ENCODE measurements at places on chromosomes 1 and 21.

GRCh38 chr1:165564561-165564960 is 20.8 kb downstream of the LRRC52 start:
- no peak for DNase-seq

DNA sequence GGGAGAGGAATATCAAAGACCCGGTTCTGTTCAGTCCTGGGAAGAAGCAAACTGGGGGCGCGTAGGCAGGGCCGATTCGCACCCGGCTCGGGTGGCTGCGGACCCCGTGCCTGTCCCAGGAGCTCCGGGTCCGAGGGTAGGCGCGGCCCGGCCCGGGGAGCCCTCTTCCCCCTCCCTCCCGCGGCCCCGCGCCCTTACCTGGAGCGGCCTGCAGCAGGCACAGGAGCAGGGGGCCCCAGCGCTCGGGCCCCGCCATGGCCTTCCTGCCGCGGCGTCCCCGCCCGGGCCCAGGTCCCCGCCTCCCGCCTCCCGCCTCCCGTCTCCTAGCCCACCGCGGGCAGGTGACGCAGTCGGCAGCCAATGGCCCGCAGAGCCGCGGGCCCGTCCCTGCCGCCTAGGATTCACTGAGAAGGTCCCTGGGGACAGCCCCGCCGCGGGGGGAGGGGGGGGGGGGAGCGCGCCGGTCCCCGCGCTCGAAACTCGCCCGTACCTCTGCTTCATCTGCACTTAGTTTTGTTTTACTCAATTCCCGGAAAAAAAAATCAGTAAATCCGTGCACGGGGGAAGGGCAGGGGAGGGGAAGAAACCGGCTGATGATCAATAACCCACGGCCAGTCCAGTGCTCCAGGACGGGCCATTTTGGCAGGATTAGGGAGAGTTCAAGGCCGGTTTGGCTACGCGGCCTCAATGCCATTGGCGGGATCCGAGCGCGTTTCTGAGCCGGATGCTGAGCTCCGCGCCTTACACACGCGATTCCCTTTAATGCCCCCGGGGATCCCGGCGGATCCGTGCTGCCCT is at the start of gene IFNLR1:
IFNLR1 (minus strand) TSS at position 297 of the 798 bp plus-strand sequence; CDS start at position 256, 41 bp downstream.
- no peak for DNase-seq

GRCh38 chr1:2192031-2192995 is 2.3 kb downstream of the FAAP20 start:
- no peak for DNase-seq

- no peak for DNase-seq
Measured at GRCh38 chr1:178258536-178258935, 164.6 kb downstream of the RASAL2 start.

DNA sequence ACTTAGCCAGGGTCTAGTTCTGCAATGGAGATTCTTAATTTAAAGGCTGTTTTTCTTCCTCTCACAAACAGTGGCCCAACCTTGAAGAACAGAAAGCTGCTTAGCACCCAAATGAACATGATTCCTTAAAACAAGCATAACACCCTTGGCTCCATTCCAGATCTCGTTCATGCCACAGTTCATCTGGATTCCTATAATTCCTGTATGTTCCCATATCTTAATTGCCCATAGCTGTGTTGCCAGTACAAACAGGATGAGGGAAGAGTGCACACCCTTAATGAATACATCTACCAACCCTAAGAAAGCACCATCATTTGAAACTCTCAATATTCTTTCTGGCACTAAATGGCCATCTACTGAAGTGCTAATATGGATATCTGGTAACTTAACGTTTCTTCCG is 45.5 kb downstream of the TGFB2 start:
- DNase-seq: no peak

DNA sequence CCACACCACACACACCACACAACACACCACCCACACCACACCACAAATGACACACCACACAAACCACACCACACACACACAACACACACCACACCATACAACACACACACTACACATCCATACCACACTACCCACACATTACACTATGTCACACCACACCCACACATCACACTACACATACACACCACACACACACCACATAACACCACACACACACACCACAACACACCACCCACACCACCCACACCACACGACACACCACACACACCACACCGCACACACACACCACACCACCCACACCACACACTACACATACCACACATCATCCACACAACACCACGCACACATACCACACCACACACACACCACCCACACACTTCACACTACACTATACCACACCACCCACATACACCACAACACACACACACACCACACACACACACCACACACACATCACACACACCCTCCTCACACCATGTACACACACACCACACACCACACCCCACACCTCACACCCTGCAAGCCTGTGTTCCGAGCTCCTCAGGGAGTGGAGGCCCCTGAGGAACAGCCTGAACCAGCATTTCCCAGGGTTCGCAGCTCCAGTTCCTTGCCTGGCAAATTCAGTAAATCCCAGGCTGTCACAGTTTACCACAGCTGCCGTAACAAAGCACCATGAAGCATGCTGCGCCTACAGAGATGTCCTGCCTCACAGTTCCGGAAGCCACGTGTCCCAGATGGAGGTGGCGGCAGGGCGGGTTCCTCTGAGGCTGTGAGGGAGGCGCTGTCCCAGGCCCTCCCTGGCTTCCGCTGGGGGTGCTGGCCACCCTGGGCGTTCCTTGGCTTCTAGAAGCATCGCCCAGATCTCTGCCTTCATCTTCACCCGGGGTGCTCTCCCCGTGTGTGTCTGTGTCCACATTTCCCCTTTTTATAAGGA is 69.8 kb upstream of the ATP5PO start:
- no peak for DNase-seq

All from HS-5 (cell line).